ENCODE measurements at places on chromosomes 6 and 20.

DNA sequence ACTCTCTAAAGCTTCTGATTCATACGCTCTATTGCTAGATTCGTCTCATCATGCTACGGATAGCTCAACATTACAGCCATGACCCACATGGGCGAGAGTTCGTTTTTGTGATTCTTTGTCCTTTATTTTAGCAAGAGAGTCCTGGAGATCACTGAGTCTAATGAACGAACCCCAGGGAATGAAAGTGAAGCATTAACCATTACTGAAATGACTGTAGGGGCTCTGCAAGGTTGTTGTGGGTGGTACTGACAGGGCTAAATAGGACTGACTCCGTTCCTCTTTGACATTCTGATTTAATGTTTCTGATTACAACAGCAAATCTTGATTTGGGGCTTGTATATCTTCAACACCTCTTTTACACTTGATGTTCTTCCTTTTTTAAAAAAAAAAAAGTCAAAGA is 13.7 kb upstream of the RTF2 start:
- DNase-seq: no peak

DNA sequence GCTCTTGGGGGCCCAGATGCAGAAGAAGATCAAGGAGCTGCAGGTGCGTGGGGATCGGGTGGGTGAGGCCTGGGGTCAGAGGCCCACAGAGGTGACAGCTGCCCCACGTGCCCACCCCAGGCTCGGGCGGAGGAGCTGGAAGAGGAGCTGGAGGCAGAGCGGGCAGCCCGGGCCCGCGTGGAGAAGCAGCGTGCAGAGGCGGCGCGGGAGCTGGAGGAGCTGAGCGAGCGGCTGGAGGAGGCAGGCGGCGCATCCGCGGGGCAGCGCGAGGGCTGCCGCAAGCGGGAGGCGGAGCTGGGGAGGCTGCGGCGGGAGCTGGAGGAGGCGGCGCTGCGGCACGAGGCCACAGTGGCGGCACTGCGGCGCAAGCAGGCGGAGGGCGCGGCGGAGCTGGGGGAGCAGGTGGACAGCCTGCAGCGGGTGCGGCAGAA is 41.5 kb downstream of the MYH7B start:
- no peak for DNase-seq

DNA sequence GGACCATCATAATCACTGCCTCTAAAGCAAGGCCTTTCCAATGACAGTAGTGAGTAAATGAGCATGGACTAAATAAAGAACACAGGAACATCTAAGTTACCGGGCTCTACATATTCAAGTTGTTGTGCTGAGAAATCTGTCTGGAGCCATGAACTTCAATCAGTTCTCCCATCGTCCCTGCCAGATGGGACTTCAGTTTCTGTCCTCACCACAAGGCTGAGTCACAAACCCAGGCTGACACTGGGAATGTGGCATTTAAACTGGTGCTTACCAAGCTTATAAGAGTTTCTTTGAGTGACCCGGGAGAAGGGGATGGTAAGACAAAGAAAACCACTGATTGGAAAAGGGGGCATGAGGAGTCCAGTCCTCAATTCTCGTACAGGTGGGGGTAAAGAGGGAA is 497.0 kb downstream of the MAFB start:
- no peak for DNase-seq

GRCh38 chr6:53437557-53438202 is 88.9 kb upstream of the ELOVL5 start:
- DNase-seq: peak; percentile 76
